ENCODE measurements at places on chromosomes 11 and 22.

DNA sequence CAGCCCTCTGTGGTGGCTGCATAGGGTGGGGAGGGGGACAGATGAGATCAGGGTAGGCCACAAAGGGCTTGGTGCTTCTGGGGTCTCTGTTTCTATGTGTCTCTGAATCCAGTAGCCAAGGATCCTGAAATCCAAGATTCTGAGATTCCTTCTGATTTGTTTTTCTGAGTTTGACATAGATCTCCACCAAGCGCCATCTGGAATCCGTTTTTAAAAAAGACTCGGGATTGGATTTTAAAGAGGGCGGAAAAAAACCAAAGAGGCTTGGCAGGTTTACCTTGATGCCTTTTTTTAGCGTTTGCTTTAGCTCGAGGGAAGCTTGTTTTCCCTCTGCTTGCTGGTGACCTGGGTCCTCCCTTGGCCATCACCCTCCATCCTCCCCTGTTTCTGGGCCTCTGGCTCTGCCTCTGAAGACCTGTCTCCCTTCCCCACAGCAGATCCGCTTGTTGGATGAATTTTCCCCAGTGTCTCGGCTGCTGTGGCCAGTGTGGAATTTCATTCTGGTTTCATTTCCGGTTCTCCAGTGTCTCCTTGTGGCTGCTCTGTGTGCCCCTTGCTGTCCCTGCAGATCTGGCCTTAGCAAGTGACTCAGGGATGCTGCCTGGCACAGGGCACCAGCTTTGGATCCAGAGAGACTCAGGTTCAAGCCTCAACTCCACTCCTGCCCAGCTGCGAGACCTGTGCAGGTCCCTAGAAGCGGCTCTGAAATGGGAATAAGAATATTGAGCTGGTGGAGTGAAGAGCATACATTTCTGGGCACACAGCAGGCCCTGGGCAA is 15.1 kb downstream of the SYNGR1 start:
- no peak for DNase-seq

- no peak for DNase-seq
Observed at GRCh38 chr11:93032580-93032979, 63.1 kb downstream of the MTNR1B start.

DNA sequence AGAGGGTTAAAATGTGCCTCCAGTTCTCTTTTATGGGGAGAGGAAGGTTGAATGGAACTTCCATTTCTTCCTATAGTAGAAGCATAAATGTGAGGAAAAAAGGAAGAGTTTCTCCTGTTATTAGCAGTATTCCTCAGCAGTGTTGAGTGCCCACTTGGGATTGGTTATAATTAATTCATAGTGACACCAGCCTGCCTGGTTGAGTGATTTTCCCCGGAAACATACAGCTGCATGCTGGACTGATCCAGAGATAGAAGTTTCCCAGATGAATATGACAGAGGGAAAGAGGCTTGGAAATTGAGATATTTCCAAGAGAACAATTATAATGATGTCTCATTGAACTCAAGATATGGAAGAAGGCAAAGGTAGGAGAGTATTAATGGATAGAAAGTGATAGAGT is 28.3 kb downstream of the RAB39A start:
- peak; percentile 54 for DNase-seq

DNA sequence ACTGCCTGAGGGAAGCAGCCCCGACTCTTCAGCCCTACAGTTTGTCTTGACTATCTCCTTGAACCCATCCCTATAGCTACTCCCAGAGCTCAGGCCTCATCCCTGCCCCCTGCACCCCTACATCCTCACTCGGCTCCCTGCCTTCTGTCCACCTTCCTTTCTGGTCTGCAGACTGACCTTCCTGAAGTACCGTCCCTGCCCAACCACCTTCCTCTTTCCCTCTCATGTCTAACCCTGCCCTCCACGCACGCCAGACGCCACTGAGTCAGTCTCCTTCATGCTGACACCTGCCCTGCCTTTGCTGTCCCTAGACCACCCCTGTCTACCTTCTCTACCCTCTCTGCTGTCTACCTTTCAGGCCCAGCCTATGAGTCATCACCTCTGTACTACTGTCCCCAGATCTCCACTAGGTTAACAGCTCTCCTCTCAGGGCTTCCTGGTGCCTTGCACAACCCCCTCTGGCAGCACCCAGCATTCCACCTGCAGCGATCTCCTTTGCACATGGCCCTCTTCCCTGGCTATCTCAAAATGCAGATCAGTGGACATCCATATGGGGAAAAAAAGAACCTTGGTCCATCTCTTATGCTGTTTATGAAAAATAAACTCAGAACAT is 8.9 kb downstream of the KCTD21 start:
- no peak for DNase-seq

DNA sequence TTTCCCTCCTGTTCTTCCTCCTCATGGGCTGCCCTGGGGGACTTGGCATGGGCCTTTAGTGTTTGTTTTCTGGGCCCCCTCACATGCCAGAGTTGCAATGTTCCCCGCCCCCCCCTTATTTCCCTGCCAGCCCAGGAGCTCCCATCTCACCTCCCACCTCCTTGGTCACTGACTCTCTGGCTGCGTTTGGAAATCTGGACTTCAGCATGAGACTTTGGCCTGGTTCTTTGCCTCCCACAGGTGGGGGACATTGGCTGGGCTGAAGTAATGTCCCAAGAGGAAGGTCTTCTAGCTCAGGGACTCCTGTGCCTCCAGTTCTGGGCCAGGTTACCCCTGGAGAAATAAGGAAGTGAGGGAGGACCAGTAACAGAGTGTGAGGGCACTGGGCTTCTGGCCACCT is 7.0 kb downstream of the MTFP1 start:
- DNase-seq, result no peak

GRCh38 chr11:79314906-79315689 is 125.7 kb downstream of the TENM4 start:
- no peak for DNase-seq
